Right ventricle myocardium superior (tissue), 1 donor: ENCODE measurements at places on chromosomes 1 and 21.

GRCh38 chr1:59976194-59977074 is 49.9 kb upstream of the CYP2J2 start:
- DNase-seq: peak; percentile 75

- no peak for DNase-seq
Observed at GRCh38 chr1:214895011-214895600, 187.4 kb upstream of the KCNK2 start.

- peak; percentile 35 for DNase-seq
Observed at GRCh38 chr1:58882322-58882948, 98.6 kb upstream of the JUN start.

DNA sequence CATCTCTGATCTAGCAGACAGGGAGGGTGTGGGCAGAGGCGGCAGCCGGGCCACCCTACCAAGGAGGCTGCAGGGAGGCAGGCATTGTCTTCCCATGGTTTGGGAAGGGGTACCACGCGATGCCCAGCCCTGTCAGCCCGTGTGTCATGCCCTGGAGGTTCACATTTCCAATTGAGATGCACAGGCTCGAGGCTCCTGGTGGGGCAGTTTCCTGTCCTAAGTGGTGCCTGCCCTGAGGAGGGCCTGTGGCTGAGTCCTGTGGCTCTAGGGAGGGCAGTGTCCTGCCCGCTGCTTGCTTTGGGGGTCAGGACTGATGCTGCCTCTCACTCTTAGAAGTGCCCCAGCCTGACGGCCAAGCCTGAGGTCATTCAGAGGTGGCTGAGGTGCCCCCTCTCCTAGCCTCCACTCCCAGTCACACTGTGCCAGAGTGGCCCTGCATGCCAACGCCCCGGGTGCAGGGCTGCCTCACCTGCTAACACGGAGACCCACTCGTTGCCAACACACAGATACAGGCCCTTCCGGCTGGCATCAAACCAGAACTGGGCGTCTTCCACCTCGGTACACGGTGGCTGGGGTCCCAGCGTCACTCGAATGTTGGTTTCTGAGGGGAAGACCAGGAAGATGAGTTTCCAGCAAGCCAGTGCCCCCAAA is 11.9 kb downstream of the KRTAP10-1 start:
- no peak for DNase-seq

DNA sequence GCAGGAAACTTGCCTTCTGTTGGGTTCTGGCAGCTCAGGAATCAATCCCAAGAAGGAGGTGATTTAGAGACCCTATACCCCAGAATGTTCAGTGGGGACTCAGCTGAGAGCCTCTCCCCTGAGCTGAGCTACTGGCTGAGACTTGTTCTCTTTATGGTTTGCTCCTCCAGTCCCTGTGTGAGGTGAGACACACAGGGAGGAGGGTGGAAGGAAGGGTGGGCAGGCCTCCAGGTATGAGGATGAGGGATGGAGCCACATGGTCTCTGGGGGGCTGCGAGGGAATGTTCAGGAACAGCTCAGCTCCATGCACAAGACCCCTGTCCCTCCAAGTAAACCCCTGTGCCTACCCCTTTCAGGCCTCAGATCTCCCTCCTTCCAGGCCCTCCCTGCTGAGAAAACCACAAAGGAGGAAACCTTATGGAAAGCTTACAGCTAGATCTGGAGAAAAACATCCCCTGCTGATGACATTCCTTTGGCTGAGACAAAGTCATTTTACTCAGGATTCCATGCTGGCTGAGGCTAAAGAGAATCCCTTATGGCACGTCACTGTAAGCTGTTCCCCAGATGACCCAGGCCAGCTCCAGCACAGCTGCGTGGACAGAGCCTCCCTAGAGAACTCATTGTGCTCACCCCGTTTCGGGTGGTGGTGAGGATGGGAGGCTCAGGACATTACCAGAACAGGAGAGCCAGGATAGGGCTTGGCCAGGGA is 91.5 kb upstream of the IPO9 start:
- peak; percentile 82 for DNase-seq

DNA sequence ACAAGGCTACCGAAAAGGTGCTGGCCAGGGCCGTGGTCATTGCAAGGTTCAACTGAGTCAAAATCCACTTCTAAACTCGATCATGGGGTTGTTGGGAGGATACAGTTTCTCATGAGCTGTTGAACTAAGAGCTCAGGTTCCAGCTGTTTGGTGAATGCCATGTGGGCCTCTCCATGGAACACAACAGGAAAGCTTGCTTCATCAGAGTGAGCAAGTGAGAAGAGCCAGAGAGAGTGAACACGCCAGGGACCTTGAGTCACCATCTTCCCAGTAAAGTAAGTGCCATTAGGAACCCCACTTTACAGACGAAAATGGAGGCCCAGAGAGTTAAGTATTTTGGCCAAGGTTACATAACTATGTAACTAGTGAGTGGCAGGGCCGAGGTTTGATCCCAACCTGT is 475.1 kb upstream of the VAMP3 start:
- DNase-seq: no peak

DNA sequence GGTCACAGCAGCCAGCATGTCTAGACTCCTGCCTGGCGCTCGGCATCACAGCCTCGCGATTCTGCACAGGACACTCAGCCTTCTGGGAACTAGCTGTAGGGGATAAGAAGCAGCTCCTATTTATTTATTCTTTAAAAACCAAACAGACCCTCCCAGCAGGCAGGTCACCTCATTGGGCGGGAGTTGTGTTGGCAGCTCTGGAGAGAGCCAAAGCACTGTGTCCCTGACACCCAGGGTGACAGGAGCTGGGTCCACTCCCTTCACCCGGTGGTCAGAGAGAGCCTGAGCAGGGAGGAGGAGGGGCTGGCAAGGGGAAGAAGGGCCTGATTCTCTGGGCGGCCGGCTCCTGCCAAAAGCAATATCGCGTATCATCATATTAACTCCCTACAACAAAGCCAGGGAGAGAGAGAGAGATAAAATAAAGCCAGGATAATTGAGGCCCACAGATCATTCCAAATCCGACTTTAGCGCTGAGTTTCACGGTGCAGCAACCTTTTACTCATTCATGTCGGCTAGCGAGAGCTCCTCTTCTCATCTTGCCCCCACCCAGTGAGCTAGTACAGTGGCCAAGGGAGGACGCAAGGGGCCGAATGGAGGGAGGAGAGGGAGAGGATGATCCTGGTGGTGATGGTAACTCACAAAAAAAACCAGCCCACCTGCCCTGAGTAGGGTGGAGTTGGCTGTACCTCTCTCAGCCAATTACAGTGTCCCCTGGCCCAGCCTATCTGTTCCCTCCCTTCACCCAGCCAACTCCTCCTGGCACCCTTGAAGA is 79.8 kb upstream of the IFFO2 start:
- DNase-seq: no peak

DNA sequence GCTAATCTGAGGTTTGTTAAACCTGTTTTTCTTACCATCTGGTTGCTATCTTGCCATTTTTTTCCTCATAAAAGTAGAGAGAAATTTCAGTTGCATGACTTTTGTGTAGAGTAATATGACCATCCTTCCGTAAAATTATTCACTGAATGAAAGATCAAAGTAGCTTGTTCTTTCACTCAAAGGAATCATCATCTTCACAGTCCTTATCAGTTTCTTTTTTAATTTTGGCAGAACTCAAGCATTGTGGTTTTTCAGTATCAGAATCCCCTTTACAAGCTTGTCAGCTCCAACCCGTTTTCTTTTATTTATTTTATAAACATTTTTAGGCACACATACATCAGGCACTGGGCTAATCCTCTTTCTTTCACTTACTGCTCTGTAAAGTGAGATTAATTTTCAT is 91.7 kb downstream of the UBE2U start:
- DNase-seq: no peak

DNA sequence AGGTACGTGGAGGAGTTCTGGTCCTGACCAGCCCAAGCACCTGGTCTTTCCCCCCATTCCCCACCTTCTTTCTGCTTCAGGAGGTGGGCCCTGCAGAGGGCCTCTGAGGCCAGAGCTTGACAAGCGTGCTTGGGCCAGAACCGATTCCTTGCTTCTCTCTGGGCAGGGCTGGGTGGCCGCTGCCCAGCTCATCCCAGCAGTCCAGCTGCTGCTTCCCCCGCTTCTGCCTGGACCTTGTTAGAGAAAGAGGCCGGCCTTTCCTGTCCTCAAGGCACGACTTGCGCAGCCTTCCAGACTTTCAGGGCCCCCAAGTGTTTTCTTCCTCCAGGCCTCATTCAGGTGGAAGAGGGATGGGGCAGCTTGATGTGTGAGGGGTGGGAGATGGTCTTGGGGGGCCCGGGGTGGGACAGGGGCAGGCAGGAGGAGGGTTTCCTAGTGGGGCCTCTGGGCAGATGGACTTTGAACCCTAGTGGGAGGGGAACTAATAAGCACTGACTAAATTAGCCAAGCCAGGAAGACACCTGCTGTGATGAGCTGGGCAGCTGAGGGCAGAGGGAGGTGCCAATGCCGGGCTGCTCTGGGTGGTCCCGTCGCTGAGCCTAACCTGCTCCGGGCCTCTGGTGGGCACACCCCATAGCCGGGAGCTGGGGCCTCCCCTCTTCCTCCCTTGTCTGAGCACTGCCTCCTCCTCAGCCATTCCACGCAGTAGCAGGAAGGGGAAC is 36.5 kb downstream of the ARHGEF10L start:
- no peak for DNase-seq

DNA sequence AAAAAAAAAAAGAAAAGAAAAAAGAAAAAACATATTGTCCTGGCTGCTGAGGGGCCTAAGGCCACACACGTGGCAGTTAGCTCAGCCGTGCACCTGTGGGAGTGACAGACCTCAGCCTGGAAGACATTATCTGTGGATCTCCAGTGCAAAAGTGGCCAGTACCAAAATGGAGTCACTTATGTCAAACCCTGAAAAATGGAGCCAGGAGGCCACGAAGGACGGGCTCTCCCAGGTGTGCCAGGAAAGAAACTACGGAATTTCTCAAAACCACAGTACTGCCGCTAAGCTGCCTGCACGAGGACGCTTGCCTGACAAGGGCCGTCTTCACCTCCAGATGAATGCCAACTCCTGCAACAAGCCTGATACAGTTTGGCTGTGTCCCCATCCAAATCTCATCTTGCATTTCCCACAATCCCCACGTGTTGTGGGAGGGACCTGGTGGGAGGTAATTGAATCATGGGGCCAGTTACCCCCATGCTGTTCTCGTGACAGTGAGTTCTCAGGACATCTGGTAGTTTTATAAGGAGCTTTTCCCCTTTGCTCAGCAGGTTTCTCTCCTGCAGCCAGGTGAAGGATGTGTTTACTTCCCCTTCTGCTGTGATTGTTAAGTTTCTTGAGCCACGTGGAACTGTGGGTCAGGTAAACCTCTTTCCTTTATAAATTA is 5.3 kb upstream of the MIB2 start:
- DNase-seq: peak; percentile 8

GRCh38 chr21:45001134-45002095 is 61.6 kb downstream of the SLX9 start:
- DNase-seq: peak; percentile 84

DNA sequence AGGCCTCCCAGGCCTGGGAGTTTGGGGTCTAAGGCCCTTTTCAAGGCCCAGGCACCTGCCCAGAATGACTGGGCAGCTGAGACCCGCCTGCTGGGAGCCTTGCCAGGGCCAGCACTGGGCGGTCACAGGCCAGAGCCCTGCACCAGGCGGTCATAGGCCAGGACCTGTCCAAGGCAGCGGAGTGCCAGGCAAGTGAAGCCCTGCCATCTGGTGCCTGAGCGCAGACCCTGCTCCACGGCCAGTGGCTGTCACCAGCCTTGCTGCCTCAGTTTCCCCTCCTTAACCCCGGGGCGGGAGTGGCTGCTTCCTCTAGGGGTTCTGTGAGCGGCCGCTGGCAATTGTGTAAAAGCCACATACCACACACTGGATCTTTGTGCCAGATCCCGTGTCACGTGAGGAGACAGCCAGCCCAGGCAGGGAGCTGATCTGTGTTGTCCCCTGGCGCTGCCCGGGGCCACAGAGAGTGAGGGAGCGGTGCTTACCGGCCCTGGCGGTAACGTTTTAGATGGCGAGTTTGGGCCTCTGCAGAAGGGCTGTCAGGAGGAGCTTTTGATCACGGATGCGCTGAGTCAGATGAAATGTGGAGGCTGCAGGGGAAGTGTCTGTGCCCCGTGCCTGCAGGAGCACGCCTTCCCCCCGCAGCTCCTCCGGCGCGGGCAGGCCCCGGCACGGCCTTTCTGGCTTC is 4.6 kb downstream of the COL18A1 start:
- peak; percentile 76 for DNase-seq

GRCh38 chr1:2624735-2625300 is 8.0 kb downstream of the MMEL1 start:
- no peak for DNase-seq

- DNase-seq: no peak
Observed at GRCh38 chr1:37725851-37726613, 33.7 kb downstream of the CDCA8 start.

DNA sequence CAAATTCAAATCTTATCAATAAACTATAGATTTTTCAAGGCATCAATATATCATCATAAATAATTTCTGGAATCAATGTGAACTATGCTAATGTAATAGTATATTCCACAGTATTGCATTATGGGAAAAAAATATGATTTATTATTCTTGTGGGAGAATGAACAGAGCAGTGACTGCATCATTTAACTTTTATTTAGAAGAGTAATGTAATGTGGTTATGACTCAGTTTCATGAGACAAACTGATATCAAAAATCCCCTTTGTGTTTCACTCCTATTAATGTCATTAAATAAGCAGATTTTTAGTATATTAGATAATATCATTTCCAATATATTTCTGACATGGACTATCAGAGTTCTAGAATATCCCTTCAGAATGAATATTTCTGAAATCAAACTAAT is 187.6 kb downstream of the LRRC40 start:
- no peak for DNase-seq
